ENCODE measurements at places on chromosomes 11 and 22. TPM values are rescaled to one million over a fixed set of nuclear protein-coding genes. Genes with fewer than 3 reads are reported as not detected.

DNA sequence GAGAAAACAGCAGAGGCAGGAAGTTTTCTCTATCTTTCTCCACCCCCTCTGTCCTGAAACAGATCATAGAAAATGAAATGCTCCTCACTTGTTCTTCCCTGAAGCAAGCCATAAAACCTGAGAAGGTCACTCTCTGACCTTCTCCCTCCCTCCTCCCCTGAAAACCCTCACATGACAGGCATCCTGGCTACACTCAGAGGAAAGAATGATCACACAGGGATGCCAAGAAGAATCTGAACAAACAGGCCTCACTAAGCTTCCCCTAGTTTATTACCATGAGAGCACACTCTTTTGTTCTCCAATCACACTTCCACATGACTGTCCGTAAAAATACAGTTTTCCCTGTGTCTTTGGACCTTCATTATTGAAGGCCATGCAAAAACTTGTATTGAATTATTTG, 300.1 kb downstream of the BUD13 start:
- DNase-seq = no peak

DNA sequence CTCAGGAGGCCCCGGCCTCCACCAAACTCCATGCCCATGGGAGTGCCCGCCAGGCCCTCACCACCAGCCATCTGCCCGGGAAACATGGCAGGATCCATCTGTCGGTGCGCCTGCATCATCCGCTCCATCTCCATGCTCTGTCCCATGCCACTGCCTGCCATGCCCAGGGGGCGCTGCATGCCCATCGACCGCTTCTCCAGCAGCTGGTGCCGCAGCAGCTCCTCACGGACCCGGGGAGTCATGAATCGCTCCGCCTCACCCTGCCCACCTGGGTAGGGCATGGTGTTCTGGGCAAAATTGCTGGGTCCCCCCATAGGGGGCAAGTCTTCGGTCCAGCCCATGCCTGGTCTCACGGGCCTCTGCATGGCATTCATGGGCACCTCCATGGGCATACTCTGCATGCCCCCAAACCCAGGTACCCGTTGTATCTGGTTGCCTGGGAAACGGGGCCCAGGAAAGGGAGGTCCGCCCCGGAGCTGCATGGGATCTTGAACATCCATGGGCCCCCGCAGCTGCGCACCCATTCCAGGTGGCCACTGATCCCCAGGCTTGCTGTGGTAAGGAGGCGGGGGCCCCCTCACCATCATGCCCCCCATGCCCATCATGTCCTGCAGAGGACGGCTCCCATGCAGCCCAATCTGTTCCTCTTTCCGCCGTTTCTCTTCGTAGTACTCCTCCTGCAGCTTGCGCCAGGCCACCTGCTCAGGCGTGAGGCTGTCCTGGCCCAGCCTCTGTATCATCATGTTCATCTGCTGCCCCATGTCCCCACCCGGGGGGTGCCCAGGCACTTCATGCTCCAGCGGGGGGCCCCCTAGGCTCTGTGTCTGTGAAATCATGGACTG, 18.0 kb downstream of the CXCR5 start:
- no peak for DNase-seq

DNA sequence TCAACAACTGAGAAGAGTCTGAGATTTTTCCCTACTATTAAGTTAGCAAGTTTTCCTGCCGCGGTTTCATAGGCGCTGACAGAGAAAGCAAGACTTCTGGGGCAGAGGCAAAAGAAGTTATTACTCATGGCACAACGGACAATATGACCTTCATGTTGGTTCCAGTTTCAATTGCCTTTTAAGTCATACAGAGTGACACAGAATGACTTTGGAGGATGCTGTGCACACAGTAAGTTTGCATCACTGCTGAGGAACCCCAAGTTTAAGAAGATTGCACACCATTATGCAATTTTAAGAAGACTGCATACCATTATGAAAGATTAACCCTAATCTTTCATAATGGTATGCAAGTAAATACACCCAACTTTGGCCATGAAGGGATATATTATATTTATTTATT, 626.5 kb upstream of the CHORDC1 start:
- no peak for DNase-seq

DNA sequence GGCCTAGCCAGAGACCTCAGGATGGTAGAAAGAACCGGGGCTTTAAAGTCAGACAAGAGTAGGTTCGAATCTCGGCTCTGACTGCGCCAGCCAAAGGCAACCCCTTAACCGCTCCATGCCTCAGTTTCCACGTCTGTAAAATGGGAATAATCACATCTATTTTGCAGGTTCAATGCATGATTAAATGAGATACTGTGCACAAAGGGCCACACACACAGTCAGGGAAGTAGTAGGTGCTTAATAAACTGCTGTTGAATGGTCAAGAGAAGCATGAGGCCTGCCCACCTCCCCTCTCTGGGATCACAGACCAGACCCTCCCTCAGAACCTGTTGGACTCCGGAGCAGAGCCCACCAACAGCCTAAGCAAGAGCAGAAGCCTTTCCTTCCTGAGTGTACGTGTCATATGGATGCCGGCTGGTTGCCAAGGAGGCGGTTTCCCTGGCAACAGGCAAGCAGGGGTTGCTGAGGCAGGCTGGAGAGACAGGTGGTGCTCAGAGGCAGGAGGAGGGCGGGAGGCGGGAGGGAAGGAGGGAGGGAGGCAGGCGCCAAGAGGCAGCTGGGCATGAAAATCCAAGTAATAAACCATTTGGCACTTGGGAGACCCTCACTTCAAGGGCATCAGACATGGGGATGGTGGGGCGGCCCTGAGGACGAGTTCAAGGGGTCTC, 43.9 kb downstream of the NFAM1 start:
- no peak for DNase-seq

- DNase-seq = no peak
Observed at GRCh38 chr22:49617264-49617663, 210.4 kb downstream of the BRD1 start.

The MS4A4A gene
- total RNA-seq = 9.8 TPM

DNA sequence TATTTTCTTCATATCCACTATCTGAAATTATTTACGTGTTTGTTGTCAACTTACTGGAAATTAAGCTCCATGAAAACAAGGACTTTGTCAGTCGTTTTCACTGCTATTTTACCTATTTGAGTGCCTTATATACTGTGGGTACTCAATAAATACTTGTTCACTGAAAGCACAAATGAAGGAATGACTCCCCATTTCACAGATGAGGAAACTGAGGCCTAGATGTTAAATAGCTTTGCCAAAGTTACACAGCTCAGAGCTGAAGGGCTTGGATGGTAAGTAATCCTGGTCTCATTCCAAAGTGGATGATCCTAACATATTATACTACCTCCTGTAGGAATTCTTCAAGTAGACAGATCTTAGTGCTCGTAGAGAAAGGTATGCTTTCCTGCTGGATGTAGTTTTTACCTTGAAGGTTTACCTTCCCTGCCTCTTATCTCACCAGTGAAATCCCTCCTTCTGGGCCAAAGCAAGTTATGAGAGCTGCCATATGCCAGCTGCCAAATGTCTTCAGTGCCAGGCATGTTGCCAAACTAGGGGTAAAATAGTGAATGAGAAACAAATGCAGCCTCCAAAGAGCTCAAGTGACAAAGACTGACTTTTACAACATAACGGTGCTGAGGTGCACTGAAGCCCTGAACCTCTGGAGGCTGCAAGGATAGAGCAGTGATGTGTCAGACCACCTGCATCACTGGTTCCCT, 129.7 kb downstream of the TRIM44 start:
- no peak for DNase-seq

DNA sequence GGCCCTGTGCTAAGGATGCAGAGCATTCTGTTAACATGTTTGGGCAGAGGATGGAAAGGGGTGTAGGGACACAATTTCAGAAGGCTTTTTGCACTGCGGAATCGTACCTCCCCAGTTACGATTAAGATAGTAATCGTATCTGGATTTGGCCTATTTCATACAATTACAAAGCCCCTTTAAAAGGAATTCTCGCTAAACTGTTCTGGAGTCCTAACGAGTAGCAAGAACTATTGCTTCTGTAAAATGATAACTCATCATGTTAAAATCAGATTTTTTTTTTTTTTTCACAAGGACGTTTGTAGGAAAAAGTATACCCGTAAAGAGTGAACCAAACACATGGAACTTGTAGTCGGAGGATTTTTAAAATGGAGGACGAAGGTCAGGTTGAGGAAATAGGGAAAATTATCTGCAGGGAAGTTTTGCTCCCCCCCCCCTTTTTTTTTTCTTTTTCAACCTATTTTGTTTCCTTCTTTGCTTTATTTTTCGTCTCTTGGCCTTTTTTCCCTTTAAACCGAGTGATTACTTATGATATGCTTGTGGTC, 934 bp downstream of the HSD17B12 start:
- no peak for DNase-seq

The UBQLNL gene
- 1.3 TPM for total RNA-seq

DNA sequence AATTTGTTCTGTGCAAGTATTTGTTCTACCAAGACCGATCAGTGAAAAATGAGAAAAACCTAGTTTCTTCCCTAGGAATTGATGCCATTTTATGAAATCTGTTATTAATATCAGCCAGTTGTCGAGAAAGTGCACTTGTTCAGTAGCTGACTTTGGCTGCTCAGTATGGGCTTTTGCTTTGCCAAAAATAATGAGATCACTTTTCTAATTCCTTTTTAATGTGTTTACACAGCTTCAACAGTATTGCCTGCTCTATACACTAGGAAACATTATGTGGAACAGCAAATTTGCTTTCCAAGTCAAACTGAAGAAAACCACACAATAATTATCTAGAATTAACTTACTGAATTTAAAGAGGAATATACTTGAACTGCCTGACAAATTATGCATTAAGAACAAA, 34.4 kb downstream of the SCUBE2 start:
- DNase-seq = no peak

DNA sequence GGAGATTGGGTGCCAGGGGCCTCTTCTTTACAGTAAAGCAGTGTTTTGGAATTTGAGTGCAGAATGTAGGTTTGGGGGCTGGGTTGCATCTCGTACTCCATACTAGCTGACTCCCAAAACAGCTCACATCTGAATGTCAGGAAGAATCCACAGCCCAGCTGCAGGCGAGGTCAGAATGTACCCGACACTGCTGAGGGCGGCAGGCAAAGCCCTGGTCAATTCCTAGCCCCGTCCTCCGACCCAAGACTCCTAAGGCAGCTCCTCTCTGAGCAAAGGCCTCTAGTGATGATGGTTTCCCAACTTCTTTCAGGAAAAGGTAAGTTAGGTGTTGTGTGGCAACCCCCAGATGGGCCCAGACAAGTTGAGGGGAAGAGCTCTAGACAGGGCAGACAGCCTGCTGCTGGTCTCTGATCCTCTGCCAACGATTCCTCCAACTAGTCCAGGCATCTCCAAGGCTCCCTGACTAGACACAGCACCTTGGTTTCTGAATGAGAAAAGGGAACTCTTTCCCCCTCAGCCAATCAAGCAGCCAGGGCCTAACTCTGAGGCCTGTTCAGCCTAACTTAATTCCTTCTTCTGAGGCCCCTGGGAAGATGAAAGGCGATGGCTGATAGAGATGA, 8.6 kb downstream of the LARGE2 start:
- peak; percentile 78 for DNase-seq

- no peak for DNase-seq
Observed at GRCh38 chr22:48227341-48228018, 1465.0 kb downstream of the TBC1D22A start.

GRCh38 chr11:64000026-64000739, 13.9 kb downstream of the OTUB1 start:
- DNase-seq = peak; percentile 44

DNA sequence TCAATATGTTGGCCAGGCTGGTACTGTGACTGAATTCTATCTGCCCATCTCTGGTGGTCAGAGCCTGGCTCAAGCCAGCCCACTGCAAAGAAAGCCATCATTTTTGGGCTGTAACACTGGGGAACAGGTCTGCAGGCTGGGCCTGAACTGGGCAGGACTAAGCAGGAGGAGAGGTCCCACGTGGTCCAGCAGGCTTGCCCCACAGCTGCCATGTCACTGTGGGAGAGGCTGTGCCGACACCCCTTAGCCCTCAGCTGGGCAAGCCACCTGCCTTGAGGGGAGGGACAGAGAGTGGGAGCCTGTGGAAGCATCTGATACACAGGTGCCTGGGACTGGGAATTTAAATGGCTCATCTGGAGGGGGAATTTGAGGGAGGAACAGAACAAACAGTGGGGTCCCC, 66.7 kb upstream of the CLTCL1 start:
- no peak for DNase-seq

- no peak for DNase-seq
Observed at GRCh38 chr22:36362932-36363331, 24.8 kb downstream of the MYH9 start.

The MYOD1 gene
- not detected for total RNA-seq

The OR2AG2 gene
- total RNA-seq = not detected
